ENCODE measurements at places on chromosomes 6 and 20.

GRCh38 chr6:167980911-167981580, 16.4 kb upstream of the KIF25 start:
- DNase-seq: no peak

DNA sequence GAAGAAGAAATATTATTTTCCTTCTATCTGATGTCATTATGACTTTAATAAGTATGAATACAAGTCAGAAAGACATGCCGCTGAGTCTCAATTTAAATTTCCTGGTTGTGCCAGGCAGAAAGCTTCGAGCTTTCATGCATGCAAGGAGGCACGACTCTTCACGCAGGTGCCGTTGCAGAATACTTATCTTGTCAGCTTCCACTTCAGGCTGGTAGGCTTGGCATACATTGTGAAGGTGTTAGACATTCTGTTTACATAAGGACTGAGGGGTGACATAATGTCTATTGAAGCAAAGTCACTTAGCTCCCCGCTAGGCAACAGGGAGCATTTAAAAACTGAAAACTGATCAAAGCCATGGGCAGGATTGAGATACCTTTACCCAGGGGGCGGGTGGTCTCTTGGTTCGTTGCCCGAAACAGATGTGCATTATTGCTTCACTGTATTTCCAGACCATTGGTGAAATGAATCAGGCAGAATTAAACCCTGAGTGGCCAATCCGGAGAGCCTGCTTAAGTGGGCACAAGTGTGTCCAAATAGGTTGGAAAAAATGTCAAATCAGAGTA, 16.4 kb downstream of the BMP6 start:
- DNase-seq: no peak

DNA sequence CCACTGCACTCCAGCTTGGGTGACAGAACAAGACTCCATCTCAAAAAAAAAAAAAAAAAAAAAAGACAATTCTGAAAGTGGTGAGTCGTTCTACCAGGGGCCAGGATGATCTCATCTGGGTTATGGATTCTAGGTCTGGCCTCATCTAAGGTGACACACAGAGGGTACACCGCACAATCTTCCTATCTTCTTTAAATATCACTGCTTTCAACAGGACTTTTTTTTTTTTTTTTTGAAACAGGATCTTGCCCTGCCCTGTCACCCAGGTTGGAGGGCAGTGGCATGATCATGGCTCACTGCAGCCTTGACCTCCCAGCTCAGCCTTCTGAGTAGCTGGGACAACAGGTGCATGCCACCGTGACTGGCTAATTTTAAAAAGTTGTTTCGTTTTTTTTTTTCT, 67.7 kb downstream of the SLC16A10 start:
- DNase-seq: no peak

- DNase-seq: no peak
Observed at GRCh38 chr20:47921408-47921807, 136.1 kb upstream of the SULF2 start.

DNA sequence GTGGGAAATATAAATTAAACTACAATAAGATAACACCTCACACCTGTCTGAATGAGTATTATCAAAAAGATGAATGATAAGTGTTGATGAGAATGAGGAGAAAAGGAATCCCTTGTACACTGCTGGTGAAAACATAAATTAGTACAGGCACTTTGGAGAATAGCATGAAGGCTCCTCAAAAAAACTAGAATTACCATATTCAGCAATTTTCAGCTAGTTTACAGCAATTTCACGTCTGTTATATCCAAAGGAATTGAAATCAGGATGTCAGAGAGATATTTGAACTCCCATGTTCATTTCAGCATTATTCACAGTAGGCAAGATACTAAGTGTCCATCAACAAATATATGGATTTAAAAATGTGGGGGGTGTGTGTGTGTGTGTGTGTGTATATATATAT, 292.6 kb downstream of the CLVS2 start:
- DNase-seq: no peak

- DNase-seq: no peak
Observed at GRCh38 chr6:99790679-99791078, 184.0 kb downstream of the PRDM13 start.

DNA sequence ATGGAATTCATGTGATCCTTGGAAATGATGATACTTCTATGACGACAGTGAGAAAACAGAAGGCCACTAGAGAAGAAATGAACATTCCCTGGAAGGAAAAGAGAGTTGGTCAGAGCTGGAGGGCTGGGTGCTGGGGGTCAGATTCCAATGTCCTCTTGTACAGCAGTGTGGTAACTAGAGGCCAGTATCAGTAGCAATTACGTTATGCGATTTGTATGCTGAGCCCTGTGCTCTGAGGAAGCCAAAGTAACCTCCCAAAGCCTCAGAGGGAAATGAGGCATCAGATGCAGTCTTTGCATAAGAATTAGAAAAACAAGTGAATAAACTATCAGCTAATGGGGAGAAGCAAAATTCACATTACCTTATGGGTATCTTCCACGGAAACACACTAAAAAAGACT, 65.5 kb upstream of the SLC4A11 start:
- DNase-seq: no peak

GRCh38 chr6:145075425-145075824, 659.9 kb downstream of the EPM2A start:
- no peak for DNase-seq

DNA sequence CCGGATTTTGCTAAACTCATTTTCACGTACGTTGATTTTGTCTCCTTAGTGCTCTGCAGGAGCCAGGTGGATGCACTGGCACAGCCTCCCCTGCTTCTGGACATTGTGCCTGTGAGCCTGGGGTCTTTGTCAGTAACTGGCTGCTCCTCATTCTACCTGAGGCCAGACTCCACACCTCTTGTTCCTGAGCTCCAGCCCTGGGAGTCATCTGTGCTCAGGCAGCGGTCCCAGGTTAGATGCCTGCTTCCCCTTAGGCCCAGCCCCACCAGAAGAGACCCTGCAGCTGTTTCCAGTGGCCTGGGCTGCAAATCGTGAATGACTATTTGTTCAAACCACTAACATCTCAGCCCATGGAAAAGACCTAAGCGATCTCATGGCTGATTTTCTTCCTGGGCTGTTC, 129.1 kb downstream of the ERMARD start:
- no peak for DNase-seq

GRCh38 chr6:35415065-35415891, 36.9 kb upstream of the FANCE start:
- no peak for DNase-seq

- DNase-seq: no peak
Observed at GRCh38 chr6:33610779-33611732, 10.1 kb upstream of the ITPR3 start.

DNA sequence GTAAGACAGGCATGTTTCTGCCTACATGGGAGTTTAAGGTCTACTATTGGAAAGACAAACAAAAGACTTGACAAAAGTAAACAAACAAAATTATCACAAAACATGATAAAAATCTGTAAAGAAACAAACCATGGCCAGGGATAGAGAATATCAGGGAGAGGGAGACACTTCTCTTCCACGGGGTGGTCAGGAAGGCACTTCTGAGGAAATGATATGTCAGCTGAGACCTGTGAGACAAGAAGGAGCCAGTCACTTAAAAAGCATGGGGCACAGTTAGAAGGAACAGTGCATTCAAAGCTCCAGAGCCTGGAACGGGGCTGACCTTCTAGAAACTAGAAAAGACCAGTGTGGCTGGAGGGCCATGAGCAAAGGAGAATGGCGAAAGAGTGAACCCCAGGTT, 35.1 kb upstream of the SLC16A10 start:
- no peak for DNase-seq

DNA sequence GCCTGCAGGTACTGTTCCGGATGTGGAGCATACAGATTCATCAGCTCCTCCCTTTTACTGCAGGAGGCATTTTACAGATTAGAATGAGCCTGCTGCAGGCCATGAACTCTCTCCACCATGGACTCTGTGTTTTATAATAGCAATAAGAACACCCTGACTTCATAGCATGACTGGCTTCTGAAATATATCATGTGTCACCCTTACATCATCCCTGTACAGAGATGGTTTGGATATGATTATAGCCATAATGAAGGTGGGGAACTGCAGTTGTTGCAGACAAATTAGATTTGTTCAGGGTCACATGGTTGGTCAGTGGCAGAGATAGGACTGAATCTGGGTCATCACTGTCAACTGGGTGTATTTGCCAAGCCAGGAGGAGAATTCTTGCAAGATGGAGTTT, 100.7 kb downstream of the FOXO3 start:
- no peak for DNase-seq

- no peak for DNase-seq
Observed at GRCh38 chr6:44670146-44670545, 282.6 kb downstream of the CDC5L start.

DNA sequence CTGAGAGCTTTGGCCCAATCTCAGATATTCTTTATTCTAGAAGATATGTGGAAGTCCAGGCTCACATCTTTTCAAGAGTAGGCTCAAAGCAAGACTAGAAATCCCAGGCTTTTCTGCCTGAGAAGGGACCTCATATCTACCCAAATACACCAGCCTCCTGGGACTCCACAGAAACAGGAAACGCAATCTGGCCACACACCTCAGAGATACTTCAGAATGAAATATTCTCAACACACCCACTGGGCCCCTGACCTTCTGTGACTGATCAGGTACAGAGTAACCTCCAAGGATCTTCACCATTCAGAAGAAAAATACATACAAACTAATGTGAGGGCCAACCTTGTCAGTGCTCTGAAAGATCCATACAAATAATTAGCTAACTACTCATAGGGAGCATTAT, 183.2 kb downstream of the HIVEP2 start:
- no peak for DNase-seq

DNA sequence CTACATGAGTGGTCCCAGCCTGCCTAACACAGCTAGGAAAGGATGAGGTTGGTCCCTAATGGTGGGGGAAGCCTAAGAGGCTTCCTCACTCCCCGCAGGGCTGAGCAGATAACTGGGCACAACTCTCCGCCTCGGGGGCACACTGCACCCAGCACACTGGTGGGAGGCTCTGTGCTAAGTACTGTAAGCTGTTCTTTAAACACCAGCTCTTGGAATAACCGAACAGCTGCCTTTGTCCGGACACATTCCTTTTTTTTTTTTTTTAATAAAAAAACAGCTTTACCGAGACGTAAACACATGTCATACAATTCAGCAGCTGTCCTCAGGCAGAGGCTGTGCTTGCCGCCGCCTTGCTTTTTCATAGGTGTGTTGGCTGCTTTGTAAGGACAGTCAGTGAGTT, 6.9 kb downstream of the PSMG4 start:
- no peak for DNase-seq

GRCh38 chr6:6546318-6547109, 42.0 kb upstream of the LY86 start:
- DNase-seq: no peak

GRCh38 chr20:44601801-44602204, 19.4 kb downstream of the PKIG start:
- DNase-seq: no peak

DNA sequence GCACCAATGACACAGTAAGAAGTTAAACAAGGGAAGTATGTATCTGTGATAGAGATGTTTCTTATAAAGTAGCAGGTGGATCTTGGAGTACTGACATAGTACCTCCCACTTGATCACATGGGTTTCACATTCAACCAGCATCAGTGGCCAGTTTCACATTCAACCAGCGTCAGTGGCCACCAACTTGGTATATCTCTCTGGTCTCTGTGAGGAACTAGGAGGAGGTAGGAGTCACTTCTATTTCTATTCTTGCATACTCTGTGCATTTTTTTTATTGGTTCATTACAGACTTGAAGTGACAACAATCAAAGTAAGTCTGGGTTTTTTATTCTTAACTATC, 200.3 kb upstream of the SIM1 start:
- no peak for DNase-seq

- DNase-seq: no peak
Observed at GRCh38 chr6:111721753-111722154, 116.1 kb upstream of the TRAF3IP2 start.

GRCh38 chr20:45358282-45359068, 4.5 kb upstream of the SYS1 start:
- DNase-seq: no peak

DNA sequence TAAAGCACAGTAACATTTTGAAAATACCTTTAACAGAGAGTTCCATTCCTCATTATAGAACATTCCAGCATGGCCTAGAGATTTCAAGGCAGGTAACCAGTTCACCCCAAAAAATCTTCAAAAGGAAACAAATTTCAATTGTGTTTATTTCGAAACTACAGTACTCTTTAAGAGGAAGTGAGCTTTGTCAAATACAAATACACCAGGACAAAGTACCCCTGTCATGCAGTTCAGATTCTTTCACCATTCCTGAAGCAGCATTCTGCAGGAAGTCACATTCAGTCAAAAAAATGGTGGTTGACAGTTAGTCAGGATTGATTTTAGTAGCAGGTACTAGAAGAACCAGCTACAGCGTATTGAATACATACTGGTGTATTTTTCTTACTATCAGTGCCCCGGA, 89.6 kb upstream of the RIN2 start:
- no peak for DNase-seq

DNA sequence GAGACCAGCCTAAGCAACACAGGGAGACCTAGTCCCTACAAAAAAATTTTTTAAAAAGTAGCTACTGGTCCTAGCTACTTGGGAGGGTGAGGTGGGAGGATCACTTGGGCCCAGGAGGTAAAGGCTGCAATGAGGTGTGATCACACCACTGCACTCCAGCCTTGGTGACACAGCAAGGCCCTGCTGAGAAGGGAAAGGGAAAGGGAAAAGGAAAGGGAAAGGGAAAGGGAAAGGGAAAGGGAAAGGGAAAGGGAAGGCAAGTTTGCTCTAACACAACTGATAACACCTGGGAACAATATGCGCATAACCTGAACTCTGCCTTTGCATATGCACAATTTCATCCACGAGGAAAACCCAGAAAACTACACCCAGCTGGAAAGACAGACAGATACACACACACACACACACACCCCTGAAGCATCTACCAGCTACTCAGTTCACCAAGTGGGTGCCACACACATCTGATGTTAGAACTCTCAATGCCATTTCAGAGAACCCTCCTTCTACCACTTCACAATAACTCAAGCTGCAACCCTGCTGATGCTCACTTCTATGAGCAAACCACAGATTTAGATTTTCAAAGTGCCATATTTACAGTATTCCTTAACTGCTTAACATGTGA, 19.1 kb downstream of the B4GALT5 start:
- DNase-seq: no peak

DNA sequence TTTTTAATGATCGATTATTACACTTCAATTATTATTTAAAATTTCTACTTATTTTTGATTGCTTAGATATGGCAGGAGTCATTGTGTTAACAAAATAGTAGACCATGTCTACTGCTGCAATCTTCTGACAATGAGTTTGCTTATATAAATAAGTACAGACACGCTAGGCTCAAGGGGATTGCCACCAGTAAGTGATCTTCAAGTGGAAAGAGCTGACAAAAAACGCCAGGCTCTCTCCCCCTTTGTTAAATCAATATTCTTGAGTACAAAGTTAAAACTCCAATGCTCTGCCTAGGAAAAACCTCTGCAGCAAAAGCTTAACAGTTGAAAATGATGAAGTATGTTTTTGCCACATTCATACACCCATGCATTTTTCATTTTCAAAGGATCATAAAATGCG, 738.1 kb downstream of the HDGFL1 start:
- DNase-seq: no peak

- no peak for DNase-seq
Observed at GRCh38 chr20:38893056-38893564, 33.1 kb upstream of the FAM83D start.

GRCh38 chr6:123507582-123507981, 129.2 kb downstream of the TRDN start:
- no peak for DNase-seq

GRCh38 chr6:25697537-25698340, 45.7 kb downstream of the SCGN start:
- no peak for DNase-seq

GRCh38 chr6:48200869-48201390, 89.9 kb upstream of the PTCHD4 start:
- no peak for DNase-seq
